ENCODE measurements at places on chromosomes 2 and 18.

DNA sequence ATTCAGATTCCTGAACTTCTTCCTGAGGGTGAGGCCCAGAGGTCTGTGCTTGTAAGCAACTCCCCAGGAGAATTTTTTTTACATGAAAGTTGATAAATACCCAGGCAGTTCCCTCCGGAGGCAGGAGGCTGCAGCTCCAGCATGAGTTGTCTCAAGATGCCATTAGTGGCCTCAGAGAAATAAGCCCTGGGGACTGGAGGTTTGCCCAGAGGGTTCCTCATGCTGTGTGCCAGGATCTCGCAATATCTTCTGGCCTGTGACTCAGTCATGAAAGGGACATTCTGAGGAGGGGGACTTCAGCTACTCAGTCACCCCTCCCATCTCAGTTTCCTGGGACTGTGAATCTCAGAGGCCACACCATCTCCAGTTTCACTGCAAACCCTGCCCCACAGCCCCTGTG lies 49.9 kb downstream of the LYPD1 start:
- no peak for DNase-seq

- DNase-seq = no peak
Observed at GRCh38 chr2:46701152-46701551, 214.5 kb downstream of the MCFD2 start.

DNA sequence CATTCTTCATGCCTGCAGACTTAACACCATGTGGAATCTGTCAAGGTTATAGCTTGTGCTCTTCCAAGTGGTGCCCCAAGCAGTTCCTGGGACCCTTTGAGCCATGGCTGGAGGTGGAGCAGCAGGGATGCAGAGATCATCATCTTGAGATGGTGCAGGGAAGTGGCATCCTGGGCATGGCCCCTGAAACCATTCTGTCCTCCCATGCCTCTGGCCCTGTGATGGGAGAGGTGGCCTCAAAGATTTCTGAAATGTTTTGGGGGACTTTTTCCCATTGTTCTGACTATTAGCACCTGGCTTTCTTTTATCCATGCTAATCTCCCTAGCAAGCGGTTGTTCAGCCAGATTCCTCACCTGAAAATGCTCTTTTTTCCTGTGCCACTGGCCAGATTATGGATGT lies 10.3 kb upstream of the TMEM37 start:
- DNase-seq = no peak

GRCh38 chr18:60191926-60192325 lies 180.6 kb downstream of the MC4R start:
- no peak for DNase-seq

DNA sequence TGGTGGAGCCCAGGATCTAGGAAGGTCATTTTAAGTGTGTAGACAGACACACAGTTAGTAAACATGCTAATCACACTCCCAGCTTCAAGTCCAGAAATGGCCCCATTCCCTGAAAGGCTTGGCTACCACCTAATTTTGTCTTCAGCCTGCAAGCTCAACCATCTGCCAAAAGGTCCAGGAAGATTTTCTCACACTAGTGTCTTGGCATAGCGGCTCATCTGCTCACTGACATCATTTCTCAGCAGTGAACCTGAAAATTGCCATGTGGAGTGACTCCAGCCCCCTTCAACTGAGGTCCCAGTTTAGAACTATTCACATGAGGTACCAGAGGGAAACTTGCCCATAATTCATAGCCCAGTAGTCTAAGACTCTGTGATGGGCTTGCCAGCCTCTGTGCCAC lies 748.9 kb downstream of the LRP1B start:
- DNase-seq = no peak

GRCh38 chr2:153394247-153394646 lies 84.3 kb downstream of the RPRM start:
- no peak for DNase-seq

GRCh38 chr2:109455731-109456691 lies 157.8 kb downstream of the SEPTIN10 start:
- DNase-seq = no peak

- DNase-seq = no peak
Observed at GRCh38 chr18:75114231-75114764, 94.6 kb downstream of the PTGR3 start.

- no peak for DNase-seq
Observed at GRCh38 chr2:156489195-156489594, 53.0 kb downstream of the GPD2 start.

- no peak for DNase-seq
Observed at GRCh38 chr2:150120326-150120955, 367.0 kb downstream of the RND3 start.

DNA sequence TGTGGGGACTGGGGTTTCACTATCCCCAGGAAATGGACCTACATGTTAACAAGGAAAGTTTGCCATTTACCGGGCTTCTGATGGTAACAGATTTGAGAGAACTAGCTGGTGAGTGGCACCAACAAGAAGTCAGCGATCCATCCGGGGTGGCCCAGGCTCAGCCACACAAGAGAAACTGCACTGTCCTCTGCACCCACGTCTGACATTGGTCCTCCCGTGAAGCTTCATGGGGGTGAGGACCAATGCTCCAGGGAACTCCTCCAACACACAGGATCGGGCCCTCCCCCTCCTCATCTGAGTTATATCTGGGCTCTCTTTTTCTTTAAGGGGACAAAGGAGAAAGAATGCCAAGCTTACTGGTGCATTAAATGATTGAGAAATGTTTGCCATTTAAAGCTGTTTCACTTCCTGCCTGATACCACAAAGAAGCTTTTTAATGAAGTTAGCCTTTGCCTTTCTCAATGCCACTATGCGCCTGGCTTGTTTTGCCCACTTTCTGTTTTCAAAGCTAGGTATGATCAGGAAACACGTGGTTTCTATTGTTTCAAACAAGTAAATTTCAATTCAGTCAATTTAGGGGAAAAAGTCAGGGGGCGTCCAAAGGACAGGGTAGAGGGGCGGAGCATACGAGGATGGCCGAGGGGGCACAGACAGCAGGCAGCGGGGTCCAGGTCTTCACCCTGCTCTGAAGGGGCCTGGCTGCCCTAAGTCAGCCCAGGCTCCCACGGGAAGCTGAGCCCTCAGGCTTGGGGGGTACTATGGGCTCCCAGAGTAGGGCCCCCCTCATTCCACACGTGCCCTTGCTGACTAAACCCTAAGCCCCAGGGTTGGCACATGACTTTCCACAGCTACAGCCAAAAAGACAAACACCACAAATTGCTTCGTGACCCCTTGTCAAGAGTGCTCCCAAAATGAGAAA lies 204.0 kb upstream of the ID2 start:
- DNase-seq = no peak

DNA sequence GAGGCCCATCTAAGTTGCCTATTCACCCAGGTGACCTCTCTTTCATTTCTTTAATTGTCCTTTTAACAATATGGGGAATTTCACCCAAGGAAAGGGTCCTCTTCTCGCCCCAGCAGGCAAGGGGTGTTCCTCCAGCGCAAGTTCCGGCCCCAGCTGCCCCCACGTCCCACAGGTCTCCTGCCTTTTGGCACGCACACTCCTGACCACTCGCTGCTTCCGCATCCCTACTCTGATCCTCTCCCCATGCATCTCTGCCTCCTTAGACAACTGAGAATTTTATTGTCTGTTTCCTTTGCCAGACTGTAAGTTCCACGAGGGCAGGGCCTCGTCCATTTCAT lies 684 bp upstream of the ARPC2 start:
- DNase-seq = no peak

DNA sequence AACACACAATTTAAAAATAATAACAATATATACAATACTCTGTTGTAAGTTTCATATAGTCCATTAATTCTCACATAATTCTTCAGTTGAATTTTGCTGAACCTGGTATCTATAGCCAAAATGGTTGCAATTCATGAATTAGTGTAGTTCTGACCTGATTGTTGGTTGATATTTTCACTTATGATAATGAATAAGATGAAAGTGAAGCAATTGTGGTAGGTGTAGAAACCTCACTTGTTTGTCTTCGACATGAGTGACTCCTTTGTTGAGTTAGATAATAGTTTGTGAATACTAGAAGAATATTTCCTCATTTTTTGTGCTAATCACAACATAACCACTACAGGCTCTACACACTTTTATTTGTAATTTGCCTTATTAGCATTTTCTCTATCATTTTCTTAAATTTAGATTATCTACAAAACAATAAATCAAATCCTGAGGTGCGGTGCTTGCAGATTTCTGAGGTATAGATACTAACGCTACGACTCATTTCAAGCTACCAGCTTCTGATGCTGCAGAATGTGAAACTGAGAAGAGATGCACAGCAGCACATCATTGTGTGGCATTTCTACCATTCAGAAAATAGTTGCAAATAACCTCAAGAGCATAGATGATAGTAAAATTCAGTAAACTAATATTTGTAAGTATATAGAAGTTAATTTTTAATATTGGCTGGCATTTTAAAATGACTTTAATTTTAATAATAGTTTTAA lies 117.9 kb downstream of the KCNH7 start:
- no peak for DNase-seq

DNA sequence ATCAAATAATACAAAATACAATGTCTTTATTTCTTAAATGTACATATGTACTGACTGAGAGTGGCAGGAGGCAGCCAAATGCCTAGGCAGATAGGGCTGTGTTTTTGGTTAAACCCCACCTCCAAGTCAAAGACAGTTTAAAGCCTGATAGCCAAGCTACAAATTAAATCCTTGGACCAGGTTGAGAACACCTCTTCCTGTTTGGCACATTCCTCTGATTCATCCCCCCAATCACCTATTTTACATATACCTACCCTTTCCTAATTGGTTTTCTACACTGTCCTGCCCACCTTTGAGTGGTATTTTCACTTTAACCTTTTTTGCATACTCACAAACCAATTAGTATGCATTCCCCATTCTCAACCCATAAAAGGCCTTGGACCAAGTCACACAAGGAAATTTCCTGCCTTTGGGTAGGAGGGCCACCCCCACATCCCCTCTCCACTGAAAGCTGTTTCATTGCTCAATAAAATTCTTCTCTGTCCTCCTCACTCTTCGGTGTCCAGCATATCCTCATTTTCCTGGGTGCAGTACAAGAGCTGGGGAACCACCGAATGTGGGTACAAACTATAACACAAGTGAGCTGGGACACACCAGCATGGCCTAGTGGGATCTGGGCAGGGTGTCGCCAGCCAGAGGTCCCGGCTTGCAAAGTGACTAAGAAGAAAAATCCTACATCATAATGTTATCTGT lies 149.1 kb downstream of the UBE2E3 start:
- no peak for DNase-seq

- no peak for DNase-seq
Observed at GRCh38 chr2:40282428-40282827, 169.5 kb downstream of the SLC8A1 start.

All from NCI-H187 treated with DMSO at 0.1 percent for 48 hours (cell line).